ENCODE measurements at places on chromosomes 16 and 17.

- no peak for DNase-seq
Measured at GRCh38 chr16:2121853-2122252, 13.8 kb downstream of the PKD1 start.

DNA sequence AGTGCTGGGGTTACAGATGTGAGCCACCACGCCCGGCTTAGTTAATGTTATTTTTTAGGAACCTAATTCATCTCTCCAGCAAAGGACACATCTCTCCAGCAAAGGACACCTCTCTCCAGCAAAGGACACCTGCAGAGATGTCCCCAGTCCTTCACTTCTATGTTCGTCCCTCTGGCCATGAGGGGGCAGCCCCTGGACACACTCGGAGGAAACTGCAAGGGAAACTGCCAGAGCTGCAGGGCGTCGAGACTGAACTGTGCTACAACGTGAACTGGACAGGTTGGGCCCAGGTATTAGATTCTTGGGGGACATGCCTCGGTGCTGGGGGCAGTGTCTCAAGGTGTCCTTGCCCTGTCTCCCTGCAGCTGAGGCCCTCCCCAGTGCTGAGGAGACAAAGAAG lies 4.7 kb downstream of the PFAS start:
- no peak for DNase-seq

DNA sequence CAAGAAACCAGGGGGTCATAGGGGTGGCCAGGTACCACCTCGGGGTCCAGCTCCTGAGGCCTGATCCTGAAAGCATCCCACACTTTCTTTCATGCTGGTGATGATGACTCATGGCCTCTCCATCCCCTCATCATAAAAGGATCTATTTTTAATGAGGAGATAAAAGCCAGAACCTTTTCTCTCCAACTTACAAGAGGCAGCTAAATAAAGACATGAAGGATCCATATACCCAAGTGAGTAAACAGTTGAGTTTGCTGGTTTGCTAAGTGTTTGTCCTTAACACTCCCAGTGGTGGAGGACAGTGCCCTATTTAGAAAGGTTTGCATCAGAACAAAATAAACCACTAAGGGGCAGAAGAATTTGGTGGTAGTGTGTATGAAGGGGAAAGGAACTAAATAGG lies 383.8 kb downstream of the GRIN2A start:
- DNase-seq = no peak

DNA sequence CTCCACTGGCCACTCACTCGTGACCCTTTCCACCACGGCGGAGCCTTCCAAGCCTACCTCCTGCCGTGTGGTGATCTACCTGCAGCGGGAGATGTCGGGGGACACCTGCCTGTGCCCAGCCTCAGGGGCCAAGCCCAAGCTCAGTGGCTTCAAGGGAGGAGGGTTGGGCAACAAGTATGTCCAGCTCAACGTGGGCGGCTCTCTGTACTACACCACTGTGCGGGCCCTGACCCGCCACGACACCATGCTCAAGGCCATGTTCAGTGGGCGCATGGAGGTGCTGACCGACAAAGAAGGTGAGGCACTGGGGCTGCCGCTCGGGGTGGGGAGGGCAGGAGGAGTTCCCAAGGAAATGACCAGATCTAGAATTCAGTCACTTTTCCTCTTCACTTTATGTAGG lies 3.9 kb downstream of the TNFAIP1 start:
- no peak for DNase-seq

DNA sequence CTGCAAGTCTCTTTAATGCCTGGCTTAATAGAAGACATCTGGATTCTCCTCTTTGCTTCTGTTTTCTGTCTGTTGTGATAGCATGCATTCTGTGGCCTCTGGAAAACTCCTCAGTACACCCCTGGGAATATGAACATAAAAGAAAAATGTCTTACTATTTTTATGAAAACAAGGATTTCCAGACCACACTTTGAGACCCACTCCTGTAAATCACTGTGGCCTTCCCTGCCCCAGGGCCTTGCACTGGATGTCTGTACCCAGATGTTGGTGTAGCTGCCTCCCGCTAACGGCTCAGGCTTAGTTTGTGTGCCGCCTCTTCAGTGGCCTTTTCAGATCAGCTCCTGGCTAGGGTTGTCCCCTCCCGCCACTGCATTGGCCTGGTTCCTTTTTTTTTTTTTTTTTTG lies 126.6 kb downstream of the SOCS1 start:
- peak; percentile 47 for DNase-seq

DNA sequence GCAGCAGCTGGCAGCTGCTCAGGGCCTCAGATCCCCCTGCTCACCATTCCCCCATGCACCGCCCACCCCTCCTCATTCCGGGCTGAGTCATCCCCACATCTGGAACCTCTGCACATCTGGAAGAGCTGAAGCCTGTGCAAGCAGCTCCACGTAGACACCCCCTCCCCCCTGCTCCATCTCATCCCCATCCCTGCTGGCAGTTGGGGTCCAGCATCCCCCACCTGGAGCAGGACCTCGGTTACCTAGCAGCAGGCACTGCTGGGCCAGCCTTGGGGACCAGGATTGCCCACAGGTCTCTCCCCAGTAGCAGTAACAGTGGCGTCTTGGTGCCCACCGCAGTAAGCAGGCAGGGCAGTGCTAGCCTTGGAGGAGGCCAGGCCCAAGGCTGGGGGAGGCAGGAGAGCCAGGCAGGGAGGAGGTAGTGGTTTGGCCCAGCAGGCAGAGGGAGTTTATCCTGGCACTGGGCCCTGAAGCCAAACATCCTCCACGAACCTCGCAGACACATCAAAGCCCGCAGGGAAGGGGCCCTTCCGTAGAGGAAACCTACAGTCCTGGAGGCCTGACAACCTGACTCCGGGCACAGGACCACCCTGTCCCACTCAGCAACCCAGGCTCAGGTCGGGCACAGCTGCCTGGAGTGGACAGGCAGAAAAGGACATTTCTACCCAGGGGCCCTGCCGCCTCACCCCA lies 7.7 kb upstream of the TMEM92 start:
- no peak for DNase-seq

Measured in NB4 (cell line).